NCI-H2029 (cell line): ENCODE measurements at places on chromosomes 1 and 21.

- DNase-seq: no peak
Measured at GRCh38 chr1:38305666-38306065, 259.1 kb upstream of the POU3F1 start.

DNA sequence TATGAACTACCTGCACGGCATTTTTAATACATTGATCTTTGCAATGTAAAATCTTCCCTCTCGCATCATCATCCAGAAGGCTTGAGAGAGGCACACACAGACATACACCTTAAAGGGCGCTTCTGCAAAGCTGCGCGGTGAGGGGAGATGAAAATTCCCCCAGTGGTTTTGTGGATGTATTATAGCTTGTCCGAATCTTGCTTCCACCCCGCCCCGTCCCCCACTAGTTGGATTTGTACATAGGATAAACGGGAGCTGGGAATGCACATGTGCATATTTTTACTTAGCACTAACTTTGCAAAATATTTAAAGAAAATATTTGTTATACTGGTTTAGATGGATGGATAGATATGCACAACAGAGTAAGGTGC, 542 bp upstream of the ASTN1 start:
- DNase-seq: no peak

- DNase-seq: no peak
Measured at GRCh38 chr1:8329439-8329838, 11.5 kb downstream of the SLC45A1 start.

DNA sequence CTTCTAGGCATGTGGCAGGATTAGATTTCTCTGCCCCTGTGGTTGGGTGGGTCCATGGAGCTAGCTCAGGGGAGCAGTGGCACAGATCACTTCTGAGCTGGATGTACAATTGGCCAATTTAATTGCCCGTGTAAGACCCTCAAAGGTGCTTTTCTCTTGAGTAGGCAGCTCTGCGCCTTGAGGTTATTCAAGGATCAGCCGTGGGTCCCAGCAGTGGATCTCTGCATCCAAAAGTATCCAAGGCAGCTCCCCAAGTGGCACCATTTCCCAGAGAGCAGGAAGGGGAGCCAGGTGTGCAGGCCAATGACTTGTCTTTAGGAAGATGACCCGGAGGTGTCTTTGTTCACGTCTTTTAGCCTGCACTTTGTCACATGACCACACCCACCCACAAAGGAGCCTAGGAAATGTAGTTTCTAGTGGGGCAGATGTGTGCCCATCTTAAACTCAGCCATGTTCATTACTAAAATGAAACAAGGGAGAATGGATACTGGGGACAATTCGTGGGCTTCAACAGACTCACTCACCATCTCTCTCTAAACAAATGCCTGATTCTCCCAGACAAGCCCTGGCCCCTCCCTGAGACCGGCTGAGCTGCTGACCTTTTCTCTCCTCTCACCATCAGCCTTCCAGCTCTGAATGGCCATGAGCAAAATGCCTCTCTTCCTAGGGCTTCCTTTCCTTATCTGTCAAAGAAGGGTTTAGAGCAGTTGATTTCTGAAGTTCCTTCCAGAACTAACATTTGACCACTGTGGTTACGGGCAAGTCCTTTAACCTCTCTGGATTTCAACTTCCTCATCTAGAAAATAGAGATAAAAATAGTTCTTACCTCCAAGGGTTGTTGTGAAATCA, 41.4 kb upstream of the TENT5C start:
- no peak for DNase-seq

- no peak for DNase-seq
Measured at GRCh38 chr1:184408580-184408979, 21.8 kb downstream of the C1orf21 start.

DNA sequence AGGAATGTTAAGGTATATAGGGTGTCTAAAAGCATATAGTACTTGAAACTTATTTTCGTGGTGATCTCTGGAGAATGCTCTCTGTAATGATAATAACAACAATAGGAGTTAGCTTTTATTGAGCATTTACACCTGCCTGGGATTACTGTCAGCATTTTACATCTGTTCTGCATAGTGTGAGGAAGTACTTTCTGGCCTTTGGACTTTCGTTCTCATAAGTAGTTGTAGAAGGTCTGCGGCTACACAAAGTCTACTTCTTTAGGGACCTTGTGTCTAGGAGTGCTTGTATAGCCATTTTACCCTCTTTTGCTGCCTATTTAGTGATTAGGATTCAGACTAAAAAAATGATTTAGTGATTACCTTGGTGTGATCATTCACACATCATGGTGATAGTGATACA, 103.6 kb upstream of the GPR52 start:
- no peak for DNase-seq

DNA sequence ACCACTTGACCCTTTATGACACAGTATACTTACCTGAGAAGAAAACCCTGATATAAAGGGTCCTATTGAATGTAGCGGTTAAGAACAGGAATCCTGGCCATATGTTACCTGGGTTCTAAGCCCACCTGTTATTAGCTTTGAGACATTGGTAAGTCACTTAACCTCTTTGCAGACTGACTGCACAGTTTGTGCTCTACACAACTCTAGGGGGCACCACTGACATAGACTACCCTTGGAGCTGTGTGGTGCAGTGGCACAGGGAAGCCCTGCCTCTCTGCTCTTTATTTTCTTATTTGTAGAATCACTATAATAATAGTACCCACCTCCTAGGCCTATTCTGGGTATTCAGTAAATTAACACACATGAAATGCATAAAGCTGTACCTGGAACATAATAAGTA, 165.6 kb downstream of the C1orf94 start:
- DNase-seq: no peak

- no peak for DNase-seq
Measured at GRCh38 chr1:22978299-22978698, 5.6 kb upstream of the LACTBL1 start.

DNA sequence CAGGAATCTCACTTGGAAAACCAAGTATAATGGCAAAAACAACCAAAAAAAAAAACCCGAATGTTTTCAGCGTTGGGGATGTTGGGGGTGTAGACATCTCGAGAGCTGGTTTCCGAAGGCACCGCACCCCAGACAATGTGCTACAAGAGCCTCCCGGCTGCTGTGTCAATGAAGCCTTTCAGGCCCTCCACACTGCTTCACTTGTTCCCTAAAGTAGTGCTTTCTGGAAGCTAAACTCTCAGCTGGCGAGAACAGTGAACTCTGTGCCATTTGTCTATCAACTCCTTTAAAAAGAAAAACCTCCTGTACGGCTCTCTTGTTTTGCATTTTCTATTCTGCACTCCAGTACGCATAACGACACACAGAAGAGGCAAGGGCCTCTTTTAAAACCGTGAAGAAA, 32.5 kb downstream of the PLEKHO1 start:
- no peak for DNase-seq

DNA sequence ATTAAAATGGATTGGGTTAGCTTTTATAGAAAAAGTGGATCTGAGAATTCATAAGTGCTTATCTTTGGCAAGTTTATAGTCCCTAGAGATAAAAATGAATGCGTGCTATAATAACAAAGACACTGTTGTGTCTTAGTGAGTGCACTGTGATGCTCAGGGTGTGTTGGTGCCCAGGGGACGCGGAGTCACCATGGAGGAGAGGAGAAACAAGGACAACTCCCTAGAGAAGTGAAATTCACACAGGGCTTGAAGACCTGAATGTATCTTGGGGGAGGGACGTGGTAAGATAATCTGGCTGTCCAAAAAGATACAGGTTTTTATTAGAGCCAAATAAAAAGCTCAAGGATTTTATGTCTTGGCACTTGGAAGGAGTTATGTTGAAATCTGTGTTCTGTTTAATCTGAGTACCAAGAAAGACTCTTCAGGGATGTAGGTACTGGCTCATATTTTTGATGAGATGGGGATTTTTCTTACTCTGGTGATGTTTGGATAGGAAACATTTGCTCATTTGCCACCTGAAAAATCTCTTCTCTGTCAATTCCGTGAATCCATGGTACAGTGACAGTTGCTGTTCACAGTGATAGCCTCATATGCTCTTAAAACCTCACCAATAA, 9.6 kb downstream of the SMYD2 start:
- DNase-seq: no peak

GRCh38 chr1:153362187-153362775, 4.6 kb downstream of the S100A9 start:
- no peak for DNase-seq

DNA sequence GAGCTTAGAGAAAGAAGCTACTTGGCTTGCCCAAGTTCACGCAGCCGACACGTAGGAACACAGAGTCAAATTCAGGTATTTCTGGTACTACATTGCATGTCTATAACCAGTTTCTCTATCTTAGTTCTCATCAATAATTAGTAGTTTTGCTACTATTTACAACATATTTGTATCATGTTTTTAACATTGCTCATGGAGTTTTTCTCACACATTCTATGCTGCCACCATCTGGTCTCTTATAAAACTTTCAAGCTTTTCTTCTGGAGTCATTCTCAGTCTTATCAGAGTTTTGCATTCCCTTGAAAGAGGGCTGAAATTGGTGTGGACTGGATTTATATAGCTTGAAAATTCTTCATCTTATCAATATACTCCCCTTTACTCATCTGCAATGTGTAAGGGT, 118.8 kb upstream of the PALMD start:
- DNase-seq: no peak

DNA sequence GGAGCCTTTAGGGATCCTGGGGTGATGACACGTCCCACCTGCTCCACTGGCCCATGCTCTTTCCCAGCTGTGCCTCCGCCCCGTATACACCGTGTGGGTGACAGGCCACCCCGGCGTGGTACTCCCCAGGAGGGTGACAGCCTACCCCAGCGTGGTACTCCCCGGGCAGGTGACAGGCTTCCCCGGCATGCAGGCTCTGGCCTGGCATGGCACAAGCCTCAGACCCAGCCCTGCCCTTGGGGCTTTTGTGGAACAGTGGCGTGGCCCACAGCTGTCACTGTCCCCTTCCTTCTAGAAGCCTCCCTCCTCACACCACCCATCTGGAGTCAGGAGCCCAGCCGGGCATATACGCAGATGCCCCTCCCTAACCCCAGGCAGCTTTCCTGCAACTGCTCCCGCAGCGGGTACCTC, 4.7 kb upstream of the PFKL start:
- DNase-seq: no peak

- no peak for DNase-seq
Measured at GRCh38 chr1:112850034-112850757, 105.8 kb downstream of the SLC16A1 start.

- DNase-seq: no peak
Measured at GRCh38 chr21:44869781-44870747, 3.4 kb downstream of the PTTG1IP start.

GRCh38 chr21:37061926-37062592, 10.8 kb downstream of the PIGP start:
- no peak for DNase-seq

DNA sequence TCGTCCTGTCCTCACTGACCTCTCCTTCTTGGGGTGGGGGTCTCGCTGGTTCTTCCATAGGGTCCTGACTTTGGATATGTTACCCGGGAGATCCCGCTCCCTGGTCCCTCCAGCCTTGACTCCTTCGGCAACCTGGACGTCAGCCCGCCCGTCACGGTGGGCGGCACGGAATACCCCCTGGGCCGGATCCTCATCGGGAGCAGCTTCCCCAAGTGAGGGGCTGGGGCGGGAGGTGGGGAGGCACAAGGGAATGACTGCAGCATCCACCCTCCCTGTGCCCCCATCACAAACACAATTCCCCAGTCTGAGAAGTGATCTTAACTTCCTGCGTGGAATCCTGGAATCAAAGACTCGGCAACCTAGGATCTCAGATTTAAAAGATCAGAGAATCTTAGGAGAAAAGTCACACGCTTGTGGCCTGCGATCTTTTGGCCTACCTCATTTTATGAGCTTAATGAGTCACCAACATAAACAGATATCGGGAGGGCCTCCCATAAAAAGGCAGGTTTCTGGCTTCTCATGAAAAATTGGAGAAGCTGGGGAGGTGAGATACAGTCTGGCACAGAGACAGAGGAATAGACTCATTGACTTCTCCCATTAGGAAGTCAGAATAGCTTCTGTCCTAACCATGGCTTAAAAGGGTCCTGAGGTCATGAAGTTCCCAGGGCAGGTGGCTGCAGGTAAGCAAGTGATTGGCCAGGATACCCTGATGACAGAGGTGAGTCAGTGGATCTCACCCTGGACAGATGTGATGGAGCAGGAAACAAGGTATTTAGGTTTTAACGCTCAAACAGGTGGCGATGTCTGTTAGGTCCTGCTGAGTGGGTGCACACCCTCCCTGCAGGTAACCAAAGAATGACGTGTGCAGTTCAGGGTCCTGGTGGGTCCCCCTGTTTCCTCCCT, 15.9 kb upstream of the PADI3 start:
- DNase-seq: no peak

- no peak for DNase-seq
Measured at GRCh38 chr1:28193701-28194161, 17.2 kb upstream of the PTAFR start.

GRCh38 chr1:215273838-215274516, 191.4 kb downstream of the KCNK2 start:
- no peak for DNase-seq

DNA sequence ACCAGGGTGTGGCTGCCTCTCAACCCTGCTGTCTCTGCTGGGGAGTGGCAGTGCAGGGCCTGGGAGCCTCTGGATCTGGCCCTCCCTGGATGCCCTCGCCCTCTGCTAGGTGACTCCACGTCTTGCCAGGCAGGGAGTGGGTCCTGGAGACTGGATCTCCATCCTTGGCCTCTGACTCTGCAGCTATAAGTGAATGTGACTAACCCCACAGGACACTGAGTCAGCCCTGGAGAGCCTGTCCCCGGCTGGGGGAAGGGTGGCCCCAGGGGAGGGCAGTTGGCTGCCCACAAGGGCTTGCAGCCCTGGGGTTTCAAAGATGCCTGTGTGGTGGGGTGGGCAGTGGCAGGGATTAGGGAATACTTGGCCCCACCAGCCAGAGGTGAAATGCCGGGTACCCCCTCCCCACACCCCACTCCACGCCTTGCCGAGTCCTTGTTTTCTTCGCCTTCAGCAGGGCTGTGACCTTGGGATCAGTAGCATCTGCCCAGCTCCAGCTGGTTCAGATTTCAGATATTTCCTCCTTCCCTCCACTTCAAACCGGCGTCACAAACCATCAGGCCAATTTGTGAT, 1.9 kb upstream of the MYBPH start:
- DNase-seq: no peak

GRCh38 chr1:16267690-16268180, 30.8 kb upstream of the CPLANE2 start:
- no peak for DNase-seq

DNA sequence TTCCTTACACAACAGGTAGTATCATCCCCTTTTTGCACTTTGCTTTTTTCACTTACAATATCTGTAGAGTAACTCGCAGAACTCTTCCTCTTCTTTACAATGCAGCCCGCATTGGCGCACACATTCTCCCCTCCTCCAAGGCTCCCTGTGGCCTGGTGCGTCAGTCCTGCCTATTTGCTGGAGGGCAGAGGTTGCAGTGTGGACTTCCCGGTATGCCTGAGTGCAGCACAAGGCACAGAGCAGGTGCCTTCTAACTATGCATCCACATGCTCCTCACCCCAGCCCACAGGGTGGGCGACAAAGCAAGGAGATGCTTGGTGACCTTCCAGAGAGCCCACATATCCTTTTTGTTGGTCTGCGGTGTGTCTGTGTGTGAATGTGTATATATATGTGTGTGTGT, 53.3 kb downstream of the ARHGEF11 start:
- no peak for DNase-seq
